ENCODE measurements at places on chromosomes 13 and 19.

DNA sequence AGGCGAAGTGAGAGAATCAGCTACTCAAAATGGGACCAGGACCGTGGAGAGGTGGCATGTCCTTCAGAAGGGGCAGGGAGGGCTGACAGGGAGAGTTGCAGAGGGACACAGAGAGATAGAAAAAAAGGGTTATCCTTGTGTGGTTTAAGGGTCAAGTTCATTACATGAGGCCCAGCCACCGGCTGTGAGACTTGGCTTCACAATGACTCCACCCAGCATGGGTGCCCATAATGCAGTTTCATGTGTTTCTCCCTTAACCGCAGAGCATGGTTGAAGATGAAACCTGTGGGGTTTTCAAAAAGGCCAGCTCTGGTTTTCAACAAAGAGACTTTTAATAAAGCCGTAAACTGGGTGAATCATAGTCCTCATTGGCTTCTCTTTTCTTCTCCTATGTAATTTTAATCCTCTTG lies 164.6 kb downstream of the KLF5 start:
- no peak for DNase-seq

DNA sequence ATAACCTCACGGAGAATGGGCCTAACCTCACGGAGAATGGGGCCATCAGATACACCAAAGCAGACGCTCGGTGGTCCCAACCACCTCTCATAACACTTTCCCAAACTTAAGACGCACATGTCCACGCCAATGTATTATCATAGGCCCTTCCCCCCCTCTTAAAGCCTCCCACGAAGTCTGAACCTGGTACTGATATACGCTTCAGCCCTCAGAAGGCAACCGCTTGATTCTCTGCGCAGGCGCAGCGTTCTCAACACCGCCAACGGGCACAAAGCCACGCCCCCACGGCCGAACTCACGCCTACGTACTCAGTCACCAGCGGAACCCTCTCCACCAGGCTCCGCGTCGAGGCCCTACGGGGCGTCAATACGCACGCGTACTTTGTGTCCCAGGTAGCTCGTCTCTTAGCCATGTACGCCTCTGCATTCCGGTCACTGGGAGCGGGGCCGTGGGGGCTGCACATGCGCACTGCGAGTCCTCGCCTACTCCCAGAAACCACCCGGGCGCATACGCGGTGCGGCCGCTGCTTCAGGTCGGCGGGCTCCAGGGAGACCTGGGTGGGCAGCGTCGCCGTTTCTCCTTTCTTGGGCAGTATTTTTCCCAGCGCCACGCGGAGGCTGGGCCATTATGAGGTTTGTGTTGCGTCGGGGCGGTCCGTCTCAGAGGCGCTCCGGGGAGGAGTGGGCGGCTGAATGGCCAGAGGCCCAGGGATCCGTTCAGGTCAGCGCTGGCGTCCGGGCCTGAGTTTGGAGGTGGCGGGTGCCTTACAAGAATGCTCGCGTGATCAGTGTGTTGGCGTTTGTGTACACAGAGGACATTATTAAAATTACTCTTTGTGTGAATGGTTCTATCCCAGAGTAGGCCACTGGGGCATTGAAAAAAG lies 25.3 kb downstream of the ZNF582 start:
- DNase-seq, result peak; percentile 95

DNA sequence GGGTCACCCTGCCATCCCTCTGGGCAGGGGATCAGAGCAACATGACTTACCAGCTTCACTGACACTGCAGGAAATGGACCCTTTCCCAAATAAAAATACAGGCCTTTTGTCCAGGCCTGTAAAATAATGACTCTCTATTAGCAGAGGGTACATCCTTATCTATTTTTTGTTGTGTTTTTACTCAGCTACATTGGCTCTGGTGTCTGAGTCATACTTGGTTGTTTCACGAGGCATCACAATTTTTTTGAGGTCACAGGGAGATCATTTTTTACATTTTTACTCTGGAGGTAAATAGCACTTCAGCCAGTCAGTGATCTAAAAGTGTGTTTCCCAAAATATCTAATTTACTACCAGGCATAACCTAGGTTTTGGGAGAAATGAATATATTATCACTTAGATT lies 6.9 kb upstream of the HTR2A start:
- peak; percentile 45 for DNase-seq

- DNase-seq, result no peak
Observed at GRCh38 chr13:60969656-60970055, 446.0 kb downstream of the PCDH20 start.

- no peak for DNase-seq
Observed at GRCh38 chr13:24264976-24265375, 44.4 kb upstream of the C1QTNF9 start.

- no peak for DNase-seq
Observed at GRCh38 chr19:38395381-38396114, 7.1 kb downstream of the SPRED3 start.

DNA sequence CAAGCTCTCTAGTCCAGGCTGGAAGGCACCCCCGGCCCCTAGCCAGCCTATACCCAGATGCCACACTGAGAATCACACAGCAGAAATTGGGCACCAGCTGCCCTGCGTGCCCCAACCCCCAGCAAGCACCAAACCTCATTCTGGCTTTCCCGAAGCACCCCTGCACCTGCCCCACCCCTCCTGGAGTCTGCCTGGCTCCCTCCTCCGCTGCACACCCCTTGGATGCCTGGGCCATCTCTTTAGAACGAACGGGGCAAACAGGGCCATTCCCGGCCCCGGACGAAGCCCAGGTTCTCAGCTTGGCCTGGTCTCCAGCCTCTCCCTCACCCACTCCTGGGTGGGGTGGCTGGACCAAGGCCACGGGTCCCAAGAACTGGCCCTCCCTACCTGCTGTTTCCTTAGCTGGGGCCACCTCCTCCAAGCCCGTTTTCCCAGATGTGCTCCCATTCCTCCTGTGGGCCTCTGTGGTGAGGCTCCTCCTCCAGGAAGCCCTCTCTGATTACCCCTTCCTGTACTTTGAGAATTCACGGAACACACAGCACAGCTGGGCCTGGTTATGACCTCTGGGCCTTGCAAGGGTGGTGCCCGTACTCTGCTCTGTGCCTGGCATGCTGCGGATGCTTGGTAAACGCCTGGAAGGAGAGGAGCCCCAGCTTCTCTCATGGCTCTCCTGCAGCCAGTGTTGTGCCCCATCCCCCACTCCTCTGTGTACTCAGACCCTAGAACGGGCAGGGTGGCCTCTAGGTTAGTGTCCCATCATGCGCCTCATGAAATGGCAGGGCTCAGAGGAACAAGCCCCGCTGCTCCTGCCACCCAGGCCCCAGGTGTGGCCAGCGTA lies 21.4 kb downstream of the CEBPG start:
- no peak for DNase-seq

GRCh38 chr19:19105365-19106055 lies 32.8 kb downstream of the TMEM161A start:
- DNase-seq, result peak; percentile 71

DNA sequence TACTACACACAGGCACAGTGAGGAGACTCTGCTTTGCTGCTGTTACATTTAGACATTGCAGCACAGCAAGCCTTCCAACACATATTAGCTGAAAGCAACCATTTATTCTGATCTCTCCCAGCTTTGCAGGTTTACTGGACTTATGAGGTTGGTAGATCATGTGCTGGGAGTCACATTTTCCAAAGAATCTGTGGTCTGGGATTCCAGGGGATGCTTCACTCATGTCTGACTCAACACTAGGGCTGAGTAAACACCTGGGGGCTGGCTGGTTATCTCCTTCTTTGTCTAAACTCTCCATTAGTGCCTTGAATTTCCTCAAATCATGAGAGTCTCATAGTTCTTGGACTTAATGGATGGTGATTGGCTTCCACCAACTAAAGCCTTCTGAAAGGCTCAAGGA lies 5.4 kb upstream of the LGALS13 start:
- no peak for DNase-seq

- peak; percentile 80 for DNase-seq
Observed at GRCh38 chr13:77300176-77301037, 26.5 kb downstream of the MYCBP2 start.

DNA sequence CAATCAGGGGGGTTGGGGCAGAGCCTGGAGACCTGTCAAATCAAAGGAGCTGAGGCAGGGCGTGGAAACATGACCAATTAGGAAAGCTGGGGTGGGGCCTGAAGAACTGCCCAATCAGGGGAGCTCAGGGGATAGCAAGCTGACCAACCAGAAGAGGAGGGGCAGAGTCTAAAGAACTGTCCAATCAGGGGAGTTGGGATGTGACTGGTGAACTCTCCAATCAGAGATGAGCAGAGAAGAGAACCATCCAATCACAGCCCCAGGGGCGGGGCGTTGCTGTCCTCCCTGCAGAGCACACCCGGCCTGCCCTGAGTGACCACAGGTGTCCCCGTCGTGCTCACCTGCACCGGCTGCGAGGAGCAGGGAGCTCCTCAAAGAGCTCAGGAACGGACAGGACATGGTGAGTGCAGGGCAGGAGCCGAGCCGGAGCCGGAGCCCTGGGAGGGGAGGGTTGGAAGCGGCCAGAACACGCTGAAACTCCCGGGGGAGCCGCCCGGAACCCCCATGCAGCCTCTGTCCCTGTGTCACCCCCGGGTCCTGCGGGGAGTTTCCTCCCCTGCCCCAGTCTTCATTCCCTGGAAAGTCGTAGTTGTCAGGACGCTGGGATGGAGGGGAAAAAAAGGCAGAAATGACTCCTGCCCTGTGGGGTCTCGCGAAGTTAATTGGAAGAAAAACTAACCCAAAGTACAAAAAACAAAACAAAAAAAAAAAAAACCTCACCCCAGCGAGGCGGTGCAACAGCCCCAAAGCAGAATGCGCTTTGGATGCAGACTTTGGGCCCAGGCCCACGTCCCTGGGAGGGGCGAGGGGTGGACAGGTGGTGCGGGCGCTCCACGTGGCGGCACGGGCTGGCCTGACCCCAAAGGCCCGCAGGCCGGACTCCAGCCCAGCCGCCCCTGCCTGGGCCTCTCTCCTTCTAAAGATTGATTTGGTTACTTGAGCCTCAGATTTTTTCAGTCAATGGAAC lies at the start of gene ZNF556:
ZNF556 (plus strand) TSS at position 311 of the 967 bp plus-strand sequence; CDS start at position 398, 87 bp downstream.
- no peak for DNase-seq

GRCh38 chr19:55147545-55148251 lies 1.3 kb downstream of the TNNT1 start:
- no peak for DNase-seq

- peak; percentile 97 for DNase-seq
Observed at GRCh38 chr13:19633479-19634255, at the start of gene MPHOSPH8. MPHOSPH8 (plus strand) TSS chr13:19633659; CDS start chr13:19633749, 90 bp downstream.

DNA sequence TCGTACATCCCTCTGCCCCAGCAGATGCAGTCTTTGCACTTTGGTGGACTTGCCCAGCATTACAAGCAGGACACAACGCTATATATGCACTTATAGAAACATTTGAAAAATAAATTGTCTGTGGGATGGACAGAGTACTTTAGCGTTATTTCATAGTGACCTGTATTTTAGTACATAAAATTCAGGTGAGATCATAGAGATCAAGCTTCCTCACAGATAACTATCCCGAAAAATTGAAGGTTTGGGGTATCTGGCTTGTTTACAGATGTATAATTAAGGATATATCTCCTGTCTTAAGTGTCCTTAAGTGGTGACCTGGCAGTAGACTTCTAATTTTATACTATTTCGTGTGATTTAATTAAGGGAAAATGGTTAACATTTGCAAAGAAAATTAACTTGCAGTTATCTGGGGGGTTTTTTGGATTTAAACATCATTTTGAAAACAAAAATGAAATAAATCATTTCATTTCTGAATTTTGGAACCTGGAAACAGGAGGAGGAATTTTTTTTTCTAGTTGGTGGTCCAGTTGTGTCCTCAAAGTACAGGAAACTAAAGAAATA lies 977 bp upstream of the MAB21L1 start:
- DNase-seq, result no peak

DNA sequence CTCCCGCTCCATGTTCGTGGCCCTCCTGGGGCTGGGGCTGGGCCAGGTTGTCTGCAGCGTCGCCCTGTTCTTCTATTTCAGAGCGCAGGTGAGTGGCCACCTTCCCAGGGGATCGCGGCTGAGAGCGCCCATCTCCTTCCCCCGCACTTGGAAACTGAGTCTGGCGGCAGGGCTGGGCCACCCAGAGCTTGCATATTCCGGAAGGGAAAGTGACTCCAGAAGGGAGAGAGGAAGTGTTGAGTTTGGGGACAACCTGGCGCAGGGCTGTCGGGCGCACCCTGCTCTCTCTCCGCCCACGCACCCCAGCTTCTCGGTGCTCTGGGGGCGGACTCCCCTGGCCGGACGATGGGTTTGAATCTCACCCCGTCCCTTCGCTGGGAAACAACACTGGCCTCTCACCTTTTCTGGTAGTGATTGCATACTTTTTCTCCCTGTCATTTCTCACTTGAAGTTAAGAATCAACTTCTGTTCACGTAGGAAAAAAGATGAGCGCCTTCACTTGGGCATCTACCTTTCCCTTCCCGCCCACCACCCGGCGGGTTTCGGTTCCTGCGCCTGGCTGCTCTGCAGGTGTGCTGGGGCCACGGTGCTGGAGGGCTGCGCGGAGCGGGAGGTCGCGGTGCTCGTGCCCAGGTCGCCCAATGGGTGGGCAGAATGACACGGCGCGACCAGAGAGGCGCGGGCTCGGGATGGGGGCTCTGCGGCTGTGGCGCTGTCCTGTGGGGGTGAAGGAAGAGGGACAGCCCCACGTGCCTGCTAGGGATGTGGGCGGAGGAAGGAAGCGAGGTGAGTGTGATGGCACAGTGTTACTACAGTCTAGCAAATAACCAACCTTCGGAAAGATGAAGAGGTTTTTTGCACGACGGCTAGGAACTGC lies 721 bp downstream of the TNFSF11 start:
- no peak for DNase-seq

DNA sequence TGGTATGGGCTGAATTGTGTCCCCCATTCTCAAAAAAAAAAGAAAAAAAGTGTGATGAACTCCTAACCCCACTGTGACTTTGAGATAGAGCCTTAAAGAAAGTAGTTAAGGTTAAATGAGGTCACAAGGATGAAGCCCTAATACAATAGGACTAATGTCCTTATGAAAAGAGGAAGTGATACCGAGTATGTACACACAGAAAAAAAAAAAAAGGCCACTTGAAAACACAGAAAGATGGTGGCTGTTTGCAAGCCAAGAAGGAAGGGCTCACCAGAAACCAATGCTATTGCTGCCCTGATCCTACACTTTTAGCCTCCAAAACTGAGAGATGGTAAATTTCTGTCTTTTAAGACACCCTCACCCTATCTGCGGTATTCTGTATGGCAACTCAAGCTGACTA lies 955.6 kb downstream of the PCDH17 start:
- no peak for DNase-seq

DNA sequence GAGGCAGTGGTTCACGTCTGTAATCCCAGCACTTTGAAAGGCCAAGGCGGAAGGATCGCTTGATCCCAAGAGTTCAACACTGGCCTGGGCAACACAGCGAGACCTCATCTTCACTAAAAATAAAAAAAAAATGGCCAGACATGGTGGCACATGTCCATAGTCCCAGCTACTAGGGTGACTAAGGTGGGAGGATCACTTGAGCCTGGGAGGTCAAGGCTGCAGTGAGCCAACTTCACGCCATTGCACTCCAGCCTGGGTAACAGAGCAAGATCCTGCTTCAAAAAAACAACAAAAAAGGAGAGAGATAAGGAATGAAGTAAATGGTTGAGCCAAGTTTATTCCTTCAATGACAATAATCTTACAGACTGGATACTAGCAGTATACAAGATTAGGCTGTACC lies 21.3 kb downstream of the TBC1D4 start:
- no peak for DNase-seq
